ENCODE measurements at places on chromosomes 6 and 20.

- DNase-seq, result peak; percentile 34
Observed at GRCh38 chr20:38278763-38279162, 18.2 kb upstream of the KIAA1755 start.

DNA sequence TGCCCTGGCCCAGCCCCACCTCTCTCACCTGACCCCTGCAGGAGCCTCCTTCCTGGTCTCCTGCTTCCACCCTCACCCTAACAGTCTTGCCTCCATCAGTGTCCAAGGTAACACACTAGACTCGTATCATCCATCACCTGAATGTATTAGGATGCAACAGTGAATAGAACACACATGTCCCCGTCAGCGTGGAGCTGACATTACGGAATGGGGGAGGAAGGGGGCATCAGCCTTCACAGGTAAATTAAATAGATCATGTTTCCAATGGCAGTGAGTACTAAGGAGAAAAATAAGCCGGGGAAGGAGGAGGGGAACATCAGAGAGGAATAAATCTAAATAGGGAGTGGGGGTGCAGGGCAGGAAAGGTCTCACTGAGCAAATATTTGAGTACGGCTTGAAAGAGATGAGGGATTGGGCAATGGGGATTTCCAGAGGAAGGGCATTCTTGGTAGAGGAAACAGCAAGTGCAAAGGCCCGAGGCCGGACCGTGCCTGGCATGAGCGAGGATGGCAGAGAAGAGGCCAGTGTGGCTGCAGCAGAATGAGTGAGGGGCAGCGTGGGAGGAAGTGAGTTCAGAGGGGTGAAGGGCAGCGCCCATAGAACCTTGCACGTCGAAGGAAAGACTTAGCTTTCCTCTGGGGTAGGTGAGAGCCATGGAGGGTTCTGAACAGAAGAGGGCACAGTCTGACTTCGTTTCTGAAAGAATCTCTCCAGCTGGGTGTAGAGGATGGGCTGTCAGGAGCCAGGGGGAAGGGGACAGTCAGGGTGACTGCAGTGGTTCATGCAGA, 110.1 kb upstream of the PTPN1 start:
- no peak for DNase-seq

DNA sequence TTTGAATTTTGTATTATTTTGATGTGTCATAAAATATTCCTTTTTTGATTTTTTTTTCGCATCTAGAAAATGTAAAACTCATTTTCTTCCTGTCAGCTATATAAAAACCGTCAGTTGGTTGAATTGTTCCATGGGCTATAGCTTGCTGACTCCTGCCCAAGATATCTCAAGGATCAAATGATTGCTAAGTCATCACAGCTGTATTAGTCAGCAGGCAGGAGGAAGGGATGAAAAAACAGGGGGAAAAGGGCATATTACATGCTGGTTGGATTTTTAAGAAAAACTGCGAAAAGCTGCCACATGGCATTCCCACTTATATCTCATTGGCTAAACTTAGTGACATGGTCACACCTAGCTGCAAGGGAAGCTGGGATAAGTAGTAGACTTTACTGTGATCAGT, 569.9 kb downstream of the BCKDHB start:
- DNase-seq, result peak; percentile 60

DNA sequence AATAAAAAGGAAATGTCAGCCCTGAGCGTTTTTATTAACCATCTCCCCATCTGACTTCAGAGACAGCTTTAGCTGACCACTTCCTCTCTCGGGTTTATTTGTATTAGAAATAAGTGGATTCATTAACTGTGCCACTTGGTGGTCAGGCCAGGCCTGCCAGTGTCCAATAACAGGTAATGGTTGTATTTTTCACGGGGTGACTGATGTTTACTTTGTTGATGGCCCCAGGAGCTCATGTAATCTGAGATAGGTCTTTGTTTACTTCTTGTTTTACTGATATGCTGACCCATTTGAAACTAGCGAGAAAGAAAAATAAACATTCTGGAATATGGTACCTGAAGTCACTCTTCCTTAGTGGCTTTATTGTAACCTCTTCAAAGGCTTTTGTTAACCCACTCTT, 504.3 kb upstream of the SLC35B3 start:
- DNase-seq, result no peak

Measured in OCI-M1 (cell line).